ENCODE measurements at places on chromosomes 11 and 22.

DNA sequence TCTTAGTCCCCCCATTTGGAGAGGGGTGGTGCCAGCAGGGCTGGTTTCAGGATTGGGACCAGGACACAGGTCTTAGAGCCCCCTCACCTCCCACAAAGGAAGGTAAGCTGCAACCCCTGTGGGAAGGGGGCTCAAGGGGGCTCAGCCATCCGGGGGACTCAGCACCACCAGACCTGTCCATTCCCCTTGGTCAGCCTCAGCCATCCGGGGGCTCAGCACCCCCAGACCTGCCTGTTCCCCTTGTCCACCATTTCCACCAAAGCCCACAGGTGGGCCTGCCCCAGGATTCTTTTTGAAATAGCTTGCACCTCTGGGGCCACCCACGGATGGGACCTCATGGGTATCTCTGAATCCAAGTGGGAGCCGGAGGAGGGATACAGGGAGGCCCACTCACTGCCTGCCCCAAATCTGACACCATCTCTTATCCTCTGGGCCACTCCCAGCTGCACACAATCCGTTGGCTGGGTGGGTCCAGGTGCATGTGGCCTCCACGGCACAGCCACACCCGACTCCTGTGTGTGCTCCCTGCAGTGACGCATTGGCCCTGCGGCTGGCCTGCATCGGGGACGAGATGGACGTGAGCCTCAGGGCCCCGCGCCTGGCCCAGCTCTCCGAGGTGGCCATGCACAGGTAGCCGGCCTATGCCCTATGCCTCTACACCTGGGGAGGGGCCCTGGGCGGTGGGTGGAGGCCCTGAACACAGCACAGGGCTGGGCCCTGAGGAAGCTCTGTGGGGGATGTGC is 15.9 kb downstream of the MCAT start:
- DNase-seq, result no peak

DNA sequence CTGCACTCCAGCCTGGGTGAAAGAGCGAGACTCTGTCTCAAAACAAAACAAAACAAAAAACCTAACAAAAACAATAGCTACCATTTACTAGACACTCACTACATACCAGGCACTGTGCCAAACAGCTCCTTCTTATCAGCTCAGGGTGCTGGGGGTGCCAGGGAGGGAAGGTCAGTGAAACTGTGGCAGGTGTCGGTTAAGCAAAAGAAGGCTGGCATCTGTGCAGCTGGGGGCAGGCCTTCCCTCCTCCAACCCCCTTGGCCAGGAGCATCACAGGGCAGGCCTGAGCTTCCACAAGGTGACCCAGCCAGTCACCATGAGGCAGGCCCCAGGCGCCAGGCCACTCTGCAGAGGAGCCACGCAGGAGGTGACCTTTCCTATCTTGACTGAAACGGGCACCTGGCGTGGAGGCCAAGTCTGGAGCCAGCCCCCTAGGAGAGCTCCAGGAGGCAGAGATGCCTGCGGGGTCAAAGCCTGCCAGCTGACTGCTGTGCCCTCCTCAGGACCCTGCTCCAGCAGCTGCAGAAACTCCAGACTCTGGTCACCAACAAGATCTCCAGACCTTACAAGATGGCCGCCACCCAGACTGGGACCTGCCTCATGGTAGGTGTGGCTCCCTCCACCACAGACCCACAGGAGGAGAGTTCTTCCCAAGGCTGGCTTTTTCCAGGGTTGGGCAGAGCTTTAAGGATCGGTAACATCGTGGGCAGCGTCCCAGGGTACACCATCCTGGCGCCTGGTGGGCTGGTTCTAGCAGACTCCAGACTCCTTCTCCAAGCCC is 31.3 kb upstream of the DGKZ start:
- DNase-seq, result no peak

DNA sequence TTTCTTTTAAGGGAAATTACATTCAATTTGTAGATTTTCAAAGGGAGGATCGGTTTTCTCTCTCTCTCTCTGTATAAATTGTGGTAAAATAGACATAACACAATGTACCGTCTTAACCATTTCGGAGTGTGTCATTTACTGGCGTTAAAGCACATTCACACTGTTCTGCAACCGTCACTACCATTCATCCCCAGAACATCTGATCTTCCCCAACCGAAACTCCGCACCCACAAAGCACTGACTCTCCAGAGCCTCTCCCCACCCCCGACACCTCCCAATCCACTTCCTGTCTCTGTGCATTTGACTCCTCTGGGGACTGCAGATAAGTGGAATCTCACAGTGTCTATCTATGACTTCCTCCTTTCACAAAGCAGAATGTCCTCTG is 15.9 kb upstream of the GRAMD4 start:
- DNase-seq, result no peak

DNA sequence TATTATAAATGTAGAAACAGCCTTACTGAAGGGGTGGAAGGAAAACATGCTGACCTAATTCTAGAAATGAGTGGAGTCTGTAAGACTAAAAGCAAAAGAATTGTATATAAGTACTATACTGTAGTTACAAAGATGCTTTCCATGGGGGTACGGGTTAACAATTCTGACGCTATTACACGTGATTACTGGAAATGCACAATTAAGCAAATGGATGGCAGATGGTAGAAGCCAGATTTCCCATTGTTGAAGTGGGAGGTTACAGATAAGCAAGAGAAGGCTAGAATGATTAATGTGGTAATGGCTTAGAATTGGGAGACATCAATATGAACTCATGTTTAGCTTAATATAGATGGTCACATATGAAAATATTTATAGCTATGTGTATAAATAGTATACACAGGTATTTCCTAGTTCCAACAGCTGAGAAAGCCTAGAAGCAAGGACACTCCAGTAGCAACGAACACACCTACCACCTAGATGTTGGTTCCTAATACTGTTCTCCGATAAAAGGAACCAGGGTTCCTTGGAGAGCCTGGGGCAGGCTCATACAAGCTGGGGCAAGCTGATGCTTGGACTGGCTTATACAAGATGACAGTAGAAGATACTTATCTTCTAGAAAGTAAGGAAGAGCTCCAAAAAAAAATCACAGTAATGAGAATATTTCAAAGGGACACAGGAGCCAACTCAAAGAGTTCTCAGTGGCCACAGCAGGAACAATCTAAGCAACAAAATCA is 13.5 kb downstream of the SMC1B start:
- DNase-seq, result peak; percentile 49

GRCh38 chr11:43545610-43546009 is 134.9 kb upstream of the HSD17B12 start:
- DNase-seq, result no peak

DNA sequence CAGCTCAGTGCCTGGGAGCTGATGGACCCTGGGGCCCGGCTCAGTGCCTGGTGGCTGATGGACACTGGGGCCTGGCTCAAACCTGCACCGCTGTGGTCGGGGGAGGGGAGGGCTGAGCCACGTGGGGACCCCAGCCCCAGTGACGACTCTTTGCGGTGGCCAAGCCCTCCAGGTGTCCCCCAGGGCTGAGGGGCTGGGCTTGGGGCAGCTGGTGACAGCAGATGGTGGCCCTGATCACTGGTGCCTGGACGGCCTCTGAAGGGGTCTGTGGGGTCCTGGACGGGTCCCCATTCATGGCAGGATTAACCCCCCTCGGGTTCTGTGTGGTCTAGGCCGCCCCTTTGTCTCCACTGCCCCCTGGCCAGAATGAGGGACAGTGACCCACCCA is 3.4 kb upstream of the MUC5B start:
- no peak for DNase-seq

GRCh38 chr22:35128637-35129036 is 62.7 kb downstream of the ISX start:
- no peak for DNase-seq

- no peak for DNase-seq
Measured at GRCh38 chr22:32389685-32390084, 22.4 kb downstream of the RTCB start.

DNA sequence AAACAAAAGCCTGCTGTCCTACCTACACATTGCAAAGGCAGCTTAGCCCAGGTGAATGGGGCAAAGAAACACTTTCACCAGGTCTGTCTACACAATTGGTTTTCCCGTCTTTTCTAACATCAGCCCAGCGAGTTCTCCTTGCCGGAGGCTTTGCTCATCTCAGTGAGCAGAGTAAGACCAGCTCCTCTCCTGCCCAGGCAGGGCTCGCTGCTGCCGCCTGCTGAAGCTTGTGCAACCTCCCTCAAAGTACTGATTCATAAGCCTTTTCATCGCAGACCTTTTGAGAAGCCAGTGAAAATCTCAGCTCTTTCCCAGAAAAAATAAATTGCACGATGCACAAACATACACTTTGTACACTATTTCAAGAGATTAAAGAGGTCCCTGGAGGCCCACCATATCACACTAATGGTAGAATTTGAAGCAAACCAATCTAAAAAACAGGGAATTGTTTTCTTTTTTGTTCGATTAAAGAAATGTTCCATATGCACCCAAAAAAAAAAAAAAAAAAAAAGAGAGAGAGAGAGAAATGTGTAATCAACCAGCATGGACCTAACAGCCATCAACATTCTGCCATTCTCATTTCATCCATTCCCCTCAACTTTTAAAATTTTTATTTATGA is 328.1 kb upstream of the MPPED2 start:
- DNase-seq, result no peak

GRCh38 chr11:134052395-134052987 is 16.4 kb upstream of the JAM3 start:
- DNase-seq, result no peak

- no peak for DNase-seq
Measured at GRCh38 chr22:29330291-29330690, 14.8 kb upstream of the RASL10A start.

- DNase-seq, result no peak
Measured at GRCh38 chr11:92277871-92278270, 53.3 kb downstream of the FAT3 start.

GRCh38 chr11:24591283-24591682 is 94.4 kb downstream of the LUZP2 start:
- DNase-seq, result no peak

DNA sequence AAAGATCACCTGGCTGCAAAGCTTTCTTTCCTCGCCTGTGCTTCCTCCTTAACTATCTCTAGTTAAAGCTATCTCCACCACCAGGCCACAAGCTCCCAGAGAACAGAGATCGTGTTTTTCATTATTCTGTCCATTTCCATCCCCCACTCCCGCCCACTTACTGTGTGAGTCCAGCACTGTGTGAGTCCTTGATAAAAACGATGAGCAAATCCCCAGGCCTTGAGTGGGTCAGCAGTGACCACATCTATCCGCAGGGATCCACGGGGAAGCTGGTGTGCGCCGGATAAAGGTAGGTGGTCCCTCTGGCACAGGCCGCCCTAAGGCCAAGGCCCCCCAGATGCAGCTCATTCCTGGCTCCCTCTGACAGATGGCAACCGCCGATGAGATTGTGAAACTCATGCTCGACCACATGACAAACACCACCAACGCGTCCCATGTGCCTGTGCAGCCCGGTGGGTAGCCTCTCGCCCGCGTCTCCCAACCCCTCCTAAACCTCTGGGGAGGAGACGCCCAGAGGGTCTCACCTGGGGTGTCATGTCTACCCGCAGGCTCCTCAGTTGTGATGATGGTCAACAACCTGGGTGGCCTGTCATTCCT is 9.3 kb downstream of the TKFC start:
- DNase-seq, result no peak

- no peak for DNase-seq
Measured at GRCh38 chr11:100631316-100631715, 55.8 kb upstream of the ARHGAP42 start.

DNA sequence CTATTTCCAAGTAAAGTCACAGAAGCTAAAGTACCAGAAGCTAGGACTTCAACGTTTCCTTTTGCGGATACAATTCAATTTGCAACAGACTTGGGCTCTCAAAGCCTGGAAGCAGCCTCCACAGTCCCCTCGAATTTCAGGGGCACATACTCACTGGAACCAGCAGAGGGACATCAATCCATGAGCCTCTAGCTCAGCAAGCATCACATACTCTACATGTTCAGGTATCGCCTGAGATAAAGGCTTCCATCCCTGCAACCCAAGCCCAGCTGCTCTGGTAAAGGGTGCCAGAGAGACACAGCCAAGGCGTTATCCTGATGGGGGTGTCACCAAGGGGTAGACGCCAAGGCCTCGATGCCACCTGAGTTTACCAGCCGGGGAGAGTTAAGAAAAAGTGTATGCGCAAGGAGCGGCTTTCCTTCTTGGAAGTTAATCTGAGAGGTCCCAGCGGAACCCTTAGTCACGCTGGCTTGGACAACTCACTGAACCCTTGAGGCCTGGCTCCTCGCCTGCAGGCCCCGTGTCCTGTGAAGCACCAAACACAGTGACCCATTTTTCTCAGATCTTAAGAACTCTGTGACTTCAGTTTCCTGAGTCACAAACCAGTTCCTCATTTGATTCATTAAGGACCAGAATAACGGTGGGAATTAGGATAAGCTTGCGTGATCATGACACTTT is 13.0 kb downstream of the LTO1 start:
- no peak for DNase-seq

- no peak for DNase-seq
Measured at GRCh38 chr22:29842740-29843139, 4.7 kb upstream of the ASCC2 start.

GRCh38 chr11:128684549-128685401 is 9.1 kb upstream of the FLI1 start:
- no peak for DNase-seq

- DNase-seq, result no peak
Measured at GRCh38 chr22:45562102-45562501, 59.4 kb downstream of the FBLN1 start.

DNA sequence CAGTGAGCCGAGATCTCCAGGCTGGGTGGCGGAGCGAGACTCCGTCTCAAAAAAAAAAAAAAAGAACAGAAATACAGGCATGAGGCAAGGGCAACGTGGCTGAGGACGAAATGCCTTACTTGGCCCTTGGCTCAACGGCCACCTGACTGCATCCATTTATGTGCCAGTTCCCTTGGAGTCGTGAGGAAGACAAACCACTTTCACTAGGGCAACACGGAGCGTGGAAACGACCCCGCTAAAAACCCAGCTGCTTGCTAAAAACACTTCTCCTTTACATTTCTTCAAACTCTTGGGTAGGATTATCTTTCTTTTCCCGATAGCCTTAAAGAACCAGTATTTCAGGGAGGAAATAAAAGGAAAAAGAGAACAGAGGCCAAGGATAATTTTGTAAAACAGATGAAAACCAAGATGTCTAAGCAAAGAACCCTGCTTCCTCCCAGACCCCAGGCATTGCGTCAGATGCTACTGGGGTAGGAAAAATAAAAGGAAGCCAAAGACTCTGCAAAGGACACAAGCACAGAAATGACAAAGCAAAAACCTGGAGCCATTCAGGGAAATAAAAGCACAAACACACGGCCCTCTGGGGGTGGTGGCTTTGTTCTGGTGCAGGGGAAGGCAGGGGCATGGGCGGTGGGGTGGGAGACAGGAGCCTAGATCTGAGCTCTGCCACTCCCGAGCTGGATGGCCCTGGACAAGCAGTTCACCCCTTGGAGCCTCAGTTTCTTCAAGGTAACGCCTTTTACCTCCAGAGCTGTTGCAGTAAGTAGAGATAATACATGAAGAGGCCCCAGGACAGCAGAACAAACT is 37.0 kb downstream of the PC start:
- no peak for DNase-seq

DNA sequence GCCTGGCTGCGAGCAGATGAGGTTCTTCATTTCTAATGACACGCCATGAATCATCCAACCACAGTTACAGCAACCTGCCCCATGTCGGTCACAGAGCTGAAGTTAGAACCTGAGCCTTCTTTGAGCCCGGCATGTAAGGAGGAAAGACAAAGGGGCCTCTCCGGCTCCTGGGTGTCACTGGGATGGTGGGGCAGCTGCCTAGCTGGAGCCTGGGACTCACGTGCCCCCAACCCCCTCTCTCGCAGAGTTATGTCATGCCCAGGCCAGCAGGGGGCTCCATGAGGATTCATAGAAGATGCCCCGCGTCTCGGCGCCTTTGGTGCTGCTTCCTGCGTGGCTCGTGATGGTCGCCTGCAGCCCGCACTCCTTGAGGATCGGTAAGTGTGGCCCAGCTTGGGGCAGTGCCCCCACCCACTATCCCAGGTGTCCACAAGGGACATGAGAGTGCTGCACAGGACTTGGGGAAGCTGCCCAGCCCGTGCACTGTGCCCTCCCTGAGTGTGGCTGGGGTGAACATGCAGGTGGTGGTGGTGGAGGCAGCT is 148.5 kb downstream of the GRIK4 start:
- no peak for DNase-seq
